Stimulated activated CD4-positive, alpha-beta T cell treated with anti-CD3 and anti-CD28 coated beads, Interleukin-15, amount 100 ng/mL, for 48 hours (primary cell): ENCODE measurements at places on chromosomes 12 and 14.

DNA sequence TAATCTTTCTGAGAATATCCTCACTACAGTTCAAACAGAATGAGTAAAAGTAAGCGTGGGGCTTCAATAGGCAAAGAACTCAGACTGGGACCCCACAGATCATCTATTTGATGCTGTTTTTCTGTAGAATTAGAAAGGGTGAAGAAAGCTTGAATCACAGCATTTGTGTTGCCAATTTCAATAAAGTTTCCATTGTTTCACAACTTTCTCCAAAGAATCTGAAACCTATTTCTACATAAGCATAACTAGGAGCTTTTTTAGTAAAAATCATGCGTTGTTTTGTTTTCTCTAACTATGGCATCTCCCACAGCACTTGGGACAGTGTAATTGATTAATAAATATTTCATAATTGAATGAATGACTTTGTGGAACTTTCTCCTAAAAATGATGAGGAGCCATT lies 16.7 kb upstream of the NEDD1 start:
- no peak for DNase-seq

- no peak for DNase-seq
Measured at GRCh38 chr14:102352213-102352612, 10.5 kb downstream of the CINP start.

DNA sequence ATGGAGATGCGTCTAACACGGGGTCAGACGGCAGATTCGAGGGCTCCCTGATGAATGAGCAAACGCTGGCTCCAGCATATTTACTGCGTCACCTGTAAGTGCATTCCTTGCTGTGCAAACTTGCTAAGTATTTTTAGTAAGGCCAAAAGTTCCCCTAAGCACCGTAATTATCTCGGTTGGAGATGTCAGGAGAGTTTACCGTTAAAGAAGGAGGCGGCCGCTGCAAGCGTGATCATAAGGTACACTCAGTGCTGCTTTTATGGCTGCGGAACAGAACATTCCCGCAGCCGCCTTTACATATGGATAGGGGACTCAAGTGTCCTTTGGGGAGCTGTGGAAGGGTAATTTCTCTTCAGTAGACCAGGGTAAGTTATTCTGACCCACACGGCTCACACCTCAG lies 175.6 kb downstream of the GLT1D1 start:
- no peak for DNase-seq

GRCh38 chr14:92204792-92205191 lies 83.0 kb downstream of the CPSF2 start:
- no peak for DNase-seq

DNA sequence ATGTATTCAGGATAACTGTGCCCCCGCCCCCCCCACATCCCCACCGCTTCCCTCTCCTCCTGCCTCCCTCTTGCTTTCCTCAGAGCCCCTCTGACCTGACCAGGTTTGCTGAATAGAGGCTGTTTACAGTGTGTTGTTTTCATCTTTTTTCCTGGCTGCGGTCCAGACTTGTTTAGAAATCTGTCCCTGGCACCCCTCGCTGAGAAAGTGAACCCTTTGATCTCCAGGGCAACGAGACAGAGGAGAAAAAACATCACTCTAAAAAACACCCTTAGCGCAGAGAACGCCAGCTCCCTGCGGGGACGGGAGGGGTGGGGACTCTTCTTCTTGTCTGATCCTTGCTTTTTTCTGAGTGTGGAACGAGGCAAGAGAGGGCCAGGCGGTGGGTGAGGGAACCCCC lies 22.5 kb downstream of the SDS start:
- DNase-seq, result no peak

GRCh38 chr14:99229654-99230207 lies 42.3 kb downstream of the BCL11B start:
- DNase-seq, result no peak
